H1 (cell line): ENCODE measurements at places on chromosomes 2 and 18. TPM values are rescaled to one million over a fixed set of nuclear protein-coding genes. Genes with fewer than 3 reads are reported as not detected.
A peak's percentile ranks its signal among the peaks of the same experiment; 100 is the strongest.

GRCh38 chr2:216012830-216013079 lies 596 bp downstream of the MREG start:
- no peak for DNase-seq
- H3K4me1 ChIP-seq: no peaks in the 10 kb centered on the region
- H3K27me3 ChIP-seq: no peaks in the 10 kb centered on the region
- H3K36me3 ChIP-seq: no peaks in the 10 kb centered on the region
- H3K27ac ChIP-seq: peak overlapping the region; percentile 86; the same call in 1 of the 2 replicates

GRCh38 chr2:100142393-100142792 lies at the start of gene AFF3:
Gene AFF3 (minus strand): TSS chr2:100142590. CDS start chr2:100104454, 38,136 bp downstream.
- H3K27me3 ChIP-seq: no peaks in the 10 kb centered on the region
- no peak for DNase-seq
- H3K4me1 ChIP-seq: no peaks in the 10 kb centered on the region
- no peak within 1 kb of the TSS for H3K4me3 ChIP-seq
- no peak within 1 kb of the TSS for H3K27ac ChIP-seq

- no peaks in the 10 kb centered on the region for H3K27me3 ChIP-seq
- H3K27ac ChIP-seq: no peak overlapping the region
- no peak overlapping the region for H3K4me3 ChIP-seq
- H3K36me3 ChIP-seq: no peaks in the 10 kb centered on the region
Measured at GRCh38 chr2:53379547-53379946, 388.1 kb upstream of the CHAC2 start.

- no peaks in the 10 kb centered on the region for H3K36me3 ChIP-seq
- no peak overlapping the region for H3K27ac ChIP-seq
- H3K4me1 ChIP-seq: peaks cover 7% of the 10 kb centered on the region
- no peaks in the 10 kb centered on the region for H3K27me3 ChIP-seq
- H3K4me3 ChIP-seq: no peak overlapping the region
- peak; percentile 51 for DNase-seq
Measured at GRCh38 chr2:209579230-209579749, 155.4 kb downstream of the MAP2 start.

GRCh38 chr18:65907281-65907680 lies 156.5 kb downstream of the CDH7 start:
- no peaks in the 10 kb centered on the region for H3K4me1 ChIP-seq
- DNase-seq: no peak
- peaks cover 74% of the 10 kb centered on the region for H3K27me3 ChIP-seq
- H3K36me3 ChIP-seq: no peaks in the 10 kb centered on the region
- no peak overlapping the region for H3K4me3 ChIP-seq

- no peak overlapping the region for H3K27ac ChIP-seq
- H3K4me3 ChIP-seq: no peak overlapping the region
- H3K4me1 ChIP-seq: no peaks in the 10 kb centered on the region
- H3K36me3 ChIP-seq: no peaks in the 10 kb centered on the region
Measured at GRCh38 chr18:45227001-45227742, 388.1 kb upstream of the SLC14A2 start.

DNA sequence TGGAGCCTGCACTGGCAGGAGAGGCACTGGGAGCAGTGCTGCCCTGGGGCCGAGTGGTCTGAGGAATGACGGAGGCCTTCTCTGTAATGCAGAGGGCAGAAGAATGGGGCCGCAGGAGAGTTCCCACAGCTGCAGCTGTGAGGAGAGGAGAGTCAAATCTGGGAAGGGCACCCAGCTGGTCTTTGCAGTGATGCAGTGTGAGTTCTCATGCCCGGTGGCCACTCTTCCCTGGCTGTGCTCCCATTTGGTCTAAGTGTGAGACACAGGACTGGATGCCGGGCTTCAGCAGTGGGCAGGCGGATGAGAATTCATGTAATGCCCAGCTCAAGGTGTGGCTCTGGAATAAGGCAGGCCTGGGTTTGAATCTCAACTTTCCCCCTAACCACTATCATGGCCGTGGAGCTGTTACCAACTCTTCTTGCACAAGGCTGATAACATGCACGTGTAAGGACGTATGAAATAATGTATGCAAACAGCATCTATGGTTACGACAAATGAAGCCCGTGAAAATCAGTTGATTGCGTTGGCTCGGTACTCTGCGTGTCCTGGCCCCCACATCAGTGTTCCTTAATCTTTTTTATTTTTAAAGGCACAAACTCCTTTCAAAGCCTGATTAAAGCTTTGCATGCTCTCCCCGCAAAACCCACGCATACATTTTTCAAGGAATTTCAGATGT lies 71.6 kb downstream of the ACKR3 start:
- H3K36me3 ChIP-seq: no peaks in the 10 kb centered on the region
- H3K4me3 ChIP-seq: no peak overlapping the region
- H3K4me1 ChIP-seq: peaks cover 5% of the 10 kb centered on the region; the same call in 1 of the 2 replicates
- no peak overlapping the region for H3K27ac ChIP-seq
- no peaks in the 10 kb centered on the region for H3K27me3 ChIP-seq

GRCh38 chr2:211692689-211693088 lies 845.9 kb downstream of the ERBB4 start:
- no peaks in the 10 kb centered on the region for H3K27me3 ChIP-seq
- H3K36me3 ChIP-seq: no peaks in the 10 kb centered on the region
- DNase-seq: no peak
- no peak overlapping the region for H3K27ac ChIP-seq
- H3K4me3 ChIP-seq: no peak overlapping the region

DNA sequence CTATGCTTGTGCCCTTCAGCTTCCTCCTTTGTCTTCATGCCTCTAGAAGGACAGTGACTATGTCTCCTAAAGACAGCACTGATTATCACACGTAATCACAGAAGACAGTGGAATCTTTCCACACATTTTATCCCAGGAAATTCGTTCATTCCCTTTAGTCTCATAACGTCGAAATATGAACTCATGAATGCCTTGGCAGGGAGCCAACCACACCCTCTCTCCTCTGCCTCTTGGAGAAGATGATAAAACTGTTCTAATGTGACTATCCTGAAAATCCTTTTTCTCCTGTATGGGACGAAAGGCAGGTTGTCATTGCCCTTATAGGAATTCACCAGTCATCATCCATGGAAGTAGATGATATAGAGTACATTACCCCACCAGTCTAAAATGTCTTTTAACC lies 726.6 kb upstream of the FANCL start:
- no peaks in the 10 kb centered on the region for H3K4me1 ChIP-seq
- no peaks in the 10 kb centered on the region for H3K27me3 ChIP-seq
- H3K36me3 ChIP-seq: no peaks in the 10 kb centered on the region
- no peak for DNase-seq

GRCh38 chr2:239499726-239500573 lies 99.1 kb upstream of the HDAC4 start:
- H3K4me1 ChIP-seq: no peaks in the 10 kb centered on the region
- no peak overlapping the region for H3K4me3 ChIP-seq
- no peak for DNase-seq
- no peak overlapping the region for H3K27ac ChIP-seq

- H3K36me3 ChIP-seq: no peaks in the 10 kb centered on the region
- H3K4me1 ChIP-seq: no peaks in the 10 kb centered on the region
- peaks cover 100% of the 10 kb centered on the region for H3K27me3 ChIP-seq
- H3K4me3 ChIP-seq: no peak overlapping the region
- DNase-seq: no peak
Measured at GRCh38 chr2:176087330-176088047, 3.7 kb upstream of the EVX2 start.

DNA sequence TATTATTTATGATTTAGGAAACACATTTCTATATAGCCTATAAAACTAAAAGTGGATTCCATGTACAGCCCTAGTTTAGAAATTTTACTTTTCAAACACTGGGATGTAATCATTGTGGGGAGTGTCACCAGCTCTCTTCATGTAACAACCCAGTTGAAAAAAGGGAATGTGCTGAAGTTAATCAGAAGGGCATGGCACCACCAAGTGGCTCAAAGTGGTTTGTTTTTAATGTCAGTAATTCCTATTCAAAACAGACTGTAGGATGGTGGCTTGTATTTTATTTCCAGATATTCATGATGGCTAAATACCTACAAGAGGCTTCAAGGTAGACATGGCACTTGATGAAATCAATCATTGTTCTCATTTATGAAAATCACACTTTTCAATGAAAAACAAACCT lies 58.1 kb upstream of the TMEM182 start:
- no peaks in the 10 kb centered on the region for H3K36me3 ChIP-seq
- 0 out of 2 replicates have a peak, but pooled peaks cover 2% of the 10 kb centered on the region for H3K4me1 ChIP-seq
- no peak overlapping the region for H3K27ac ChIP-seq
- no peak for DNase-seq
- H3K4me3 ChIP-seq: no peak overlapping the region

- H3K4me3 ChIP-seq: no peak overlapping the region
- DNase-seq: no peak
- H3K36me3 ChIP-seq: no peaks in the 10 kb centered on the region
- no peak overlapping the region for H3K27ac ChIP-seq
Measured at GRCh38 chr18:7755753-7756475, 188.8 kb downstream of the PTPRM start.

GRCh38 chr2:7880566-7880965 lies 801.3 kb upstream of the ID2 start:
- H3K27ac ChIP-seq: 0 out of 2 replicates have a peak overlapping the region, but pooled peaks have one; percentile 39
- H3K4me3 ChIP-seq: peak overlapping the region; percentile 52
- peaks cover 3% of the 10 kb centered on the region for H3K4me1 ChIP-seq
- no peaks in the 10 kb centered on the region for H3K27me3 ChIP-seq
- H3K36me3 ChIP-seq: no peaks in the 10 kb centered on the region; the same call in 1 of the 2 replicates

DNA sequence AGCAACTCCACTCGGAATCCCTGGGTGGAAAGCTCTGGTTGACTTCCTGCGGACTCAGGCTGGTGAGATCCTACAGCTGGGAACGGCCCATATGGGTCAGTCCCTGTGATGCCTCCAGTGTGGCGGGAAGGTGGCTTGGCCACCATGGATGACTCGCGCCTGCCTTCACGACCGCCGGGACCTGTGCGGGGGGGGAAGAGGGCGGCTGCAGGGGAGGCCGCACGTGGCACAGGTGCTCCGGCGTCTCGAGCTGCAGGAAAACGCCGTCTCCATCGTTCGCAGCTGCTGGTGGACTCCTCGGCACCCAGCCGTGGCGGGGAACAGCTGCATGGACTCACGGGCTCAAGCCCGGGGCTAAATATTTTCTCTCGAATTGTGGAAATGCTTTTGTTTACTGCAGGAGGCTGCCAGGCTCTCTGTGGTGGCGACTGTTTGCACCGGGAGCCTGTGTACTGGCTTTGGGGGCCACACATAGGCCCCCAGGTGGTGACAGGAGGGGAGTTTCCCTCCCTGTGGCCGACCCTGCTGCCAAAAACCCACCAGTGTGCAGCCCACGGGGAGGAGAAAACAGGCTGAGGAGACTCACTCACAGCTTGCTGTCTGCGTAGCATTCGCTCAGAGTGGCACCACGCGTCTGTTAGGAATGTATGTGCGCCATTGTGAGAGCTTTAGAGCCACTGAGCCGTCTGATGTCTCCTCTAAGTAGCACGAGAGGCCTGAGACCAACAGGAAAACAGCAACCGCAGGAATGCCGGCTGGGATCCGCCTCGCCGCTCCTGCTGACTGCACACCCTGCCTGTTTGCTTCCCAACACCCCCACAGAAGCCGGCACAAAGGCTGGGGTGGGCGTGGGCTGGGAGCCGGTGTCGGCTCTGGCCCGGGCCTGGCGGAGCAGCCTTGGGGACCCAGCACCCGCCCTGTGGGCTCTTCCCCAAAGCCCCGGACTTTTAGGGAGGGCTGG lies 89.2 kb downstream of the NFATC1 start:
- H3K36me3 ChIP-seq: no peaks in the 10 kb centered on the region
- H3K27ac ChIP-seq: no peak overlapping the region; the same call in 1 of the 2 replicates
- H3K4me3 ChIP-seq: no peak overlapping the region
- H3K27me3 ChIP-seq: no peaks in the 10 kb centered on the region

DNA sequence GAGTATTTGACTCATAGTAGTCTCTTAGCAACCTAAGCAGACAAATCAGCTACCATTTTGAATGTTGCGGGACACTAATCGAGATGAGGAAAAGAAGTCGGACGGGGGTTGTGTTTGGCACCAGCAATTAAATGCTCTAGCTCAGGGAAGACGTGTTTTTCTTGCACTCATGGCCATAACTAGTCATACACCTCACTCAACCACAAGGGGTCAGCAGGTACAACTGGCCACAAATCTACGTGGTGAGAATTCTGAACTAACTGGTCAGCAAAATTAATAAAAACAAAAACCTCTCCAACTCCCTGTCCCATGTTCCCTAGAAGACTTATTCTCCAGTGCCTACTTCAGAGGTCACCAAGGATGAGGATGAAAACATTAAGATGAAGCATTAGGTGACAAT lies 1467.8 kb downstream of the DPP10 start:
- no peak overlapping the region for H3K27ac ChIP-seq
- H3K4me1 ChIP-seq: no peaks in the 10 kb centered on the region
- H3K27me3 ChIP-seq: no peaks in the 10 kb centered on the region
- no peak overlapping the region for H3K4me3 ChIP-seq

DNA sequence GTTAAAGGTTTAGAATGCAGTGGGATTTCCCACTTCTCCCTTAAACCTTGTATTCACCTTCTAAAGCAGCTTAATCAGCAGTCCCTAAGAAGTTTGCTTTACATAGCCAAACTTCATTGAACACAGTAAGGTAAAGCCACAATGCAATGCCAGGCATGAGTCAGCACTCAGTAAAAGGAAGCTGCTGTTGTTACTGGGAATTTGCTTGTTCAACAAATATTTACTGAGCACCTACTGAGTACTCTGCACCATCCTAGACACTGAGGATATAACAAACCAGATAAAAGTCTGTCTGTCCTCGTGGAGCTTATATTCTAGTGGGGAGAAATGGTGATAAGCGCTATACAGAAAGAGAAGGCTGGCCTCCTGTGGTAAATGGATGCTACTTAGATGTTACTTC lies 162.7 kb downstream of the PKP4 start:
- H3K27ac ChIP-seq: 0 out of 2 replicates have a peak overlapping the region, but pooled peaks have one; percentile 36
- H3K27me3 ChIP-seq: no peaks in the 10 kb centered on the region
- peaks cover 2% of the 10 kb centered on the region; the same call in 1 of the 2 replicates for H3K36me3 ChIP-seq
- H3K4me3 ChIP-seq: no peak overlapping the region
- H3K4me1 ChIP-seq: no peaks in the 10 kb centered on the region
- DNase-seq: no peak

DNA sequence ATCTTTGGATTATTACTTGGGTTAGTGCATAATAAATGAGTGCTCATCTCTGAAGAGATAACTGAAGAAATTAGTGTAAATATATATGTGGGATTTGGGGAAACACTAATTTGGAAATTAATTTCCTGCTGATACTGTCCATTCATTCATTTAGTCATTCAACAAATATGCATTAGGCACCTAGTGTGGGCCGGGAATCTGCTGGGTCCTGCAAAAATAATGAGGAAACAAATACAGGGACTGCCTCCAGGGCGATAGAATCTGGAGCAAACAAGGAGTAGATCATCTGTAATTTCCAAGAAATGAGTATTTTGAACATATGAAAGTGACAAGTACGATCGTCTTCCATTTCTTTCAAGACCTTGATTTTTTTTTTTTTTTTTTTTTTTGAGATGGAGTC lies 203.7 kb upstream of the LYPD1 start:
- H3K4me3 ChIP-seq: no peak overlapping the region
- H3K4me1 ChIP-seq: no peaks in the 10 kb centered on the region; the same call in 1 of the 2 replicates
- no peaks in the 10 kb centered on the region for H3K36me3 ChIP-seq
- H3K27ac ChIP-seq: no peak overlapping the region
- no peaks in the 10 kb centered on the region for H3K27me3 ChIP-seq

PLEKHA3 gene
- 20.1 and 22.3 TPM in 2 replicates for total RNA-seq

ARHGAP28 gene
- total RNA-seq: 14.4 and 15.4 TPM in 2 replicates

TWIST2 gene
- 2.1 and 2.6 TPM in 2 replicates for total RNA-seq

MARS2 gene
- 26.8 and 27.2 TPM in 2 replicates for total RNA-seq

TUBA3D gene
- 0.21 TPM in 1 of 2 replicates, not detected in the other for total RNA-seq

CPLX4 gene
- not detected in 2 replicates for total RNA-seq

MORN2 gene
- 9.7 and 11.3 TPM in 2 replicates for total RNA-seq

ALKAL2 gene
- 10.4 and 11.5 TPM in 2 replicates for total RNA-seq

TUBA4B gene
- total RNA-seq: 0.24 TPM in 1 of 2 replicates, not detected in the other

EFEMP1 gene
- total RNA-seq: 14.0 and 15.5 TPM in 2 replicates

ATOH8 gene
- 0.50 and 0.54 TPM in 2 replicates for total RNA-seq
